ENCODE measurements at places on chromosomes 3 and 15. TPM values are rescaled to one million over a fixed set of nuclear protein-coding genes. Genes with fewer than 3 reads are reported as not detected.

DNA sequence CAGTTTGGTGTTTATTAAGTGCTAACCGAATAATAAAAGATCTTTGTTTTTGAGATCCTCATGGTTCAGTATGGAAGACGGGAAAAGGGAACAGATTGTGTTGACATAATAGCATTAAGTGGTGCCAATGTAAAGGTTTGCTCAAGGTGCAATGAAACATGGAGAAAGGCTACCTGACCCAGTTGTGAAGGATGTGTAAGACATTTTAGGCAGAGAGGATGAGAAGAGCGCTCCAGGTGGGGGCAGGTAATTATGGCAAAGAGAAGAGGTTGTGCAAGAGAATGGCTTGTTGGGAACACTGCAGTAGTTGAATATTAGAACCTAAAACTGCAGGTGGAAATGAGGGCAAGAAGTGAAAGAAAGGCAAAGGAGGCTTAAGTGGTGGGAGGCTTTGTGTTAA, 140.8 kb downstream of the DIPK2A start:
- DNase-seq = no peak

GRCh38 chr3:96755519-96755918, 58.9 kb upstream of the EPHA6 start:
- no peak for DNase-seq

The ARGFX gene
- polyA plus RNA-seq = not detected

The MUC13 gene
- 4.8 TPM for polyA plus RNA-seq

The LMCD1 gene
- polyA plus RNA-seq = 73.2 TPM

Data from A549 (cell line).